ENCODE measurements at places on chromosomes 3 and 15.

GRCh38 chr15:100601163-100601562 lies 821 bp downstream of the LINS1 start:
- no peak for DNase-seq

DNA sequence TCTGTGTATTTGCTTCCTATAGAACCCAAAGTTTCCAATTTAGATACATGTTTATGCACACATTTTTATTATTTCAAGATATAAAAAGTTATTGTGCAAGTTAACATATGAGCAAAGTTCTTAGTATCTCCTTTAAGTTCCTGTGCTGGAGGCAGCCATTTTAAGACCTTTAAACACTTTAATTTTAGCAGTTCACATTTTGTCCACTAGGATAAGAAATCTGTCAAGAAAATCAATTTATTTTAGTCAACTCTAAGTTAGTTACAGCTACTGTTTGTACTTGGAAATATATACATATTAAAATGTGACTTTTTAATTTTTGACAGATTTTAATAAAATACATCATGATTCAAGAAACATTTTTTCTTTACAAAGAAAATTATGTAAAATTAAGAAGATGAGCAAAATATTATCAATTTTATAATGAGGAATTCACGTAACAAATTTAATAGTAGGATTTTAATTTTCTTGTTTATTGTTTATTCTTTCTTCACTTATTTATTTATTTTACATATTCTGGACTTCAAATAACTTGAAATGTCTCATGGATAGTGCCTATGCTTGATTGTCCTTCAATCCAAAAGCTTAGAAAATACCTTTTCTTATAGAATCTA lies 402.6 kb upstream of the GBE1 start:
- no peak for DNase-seq

GRCh38 chr3:62293051-62293780 lies 80.1 kb downstream of the FEZF2 start:
- no peak for DNase-seq

- DNase-seq, result no peak
Measured at GRCh38 chr15:72690938-72691337, 4.9 kb downstream of the BBS4 start.

- DNase-seq, result no peak
Measured at GRCh38 chr3:69683082-69683806, 56.0 kb upstream of the MITF start.

GRCh38 chr3:43309372-43310305 lies 23.3 kb downstream of the SNRK start:
- DNase-seq, result no peak

DNA sequence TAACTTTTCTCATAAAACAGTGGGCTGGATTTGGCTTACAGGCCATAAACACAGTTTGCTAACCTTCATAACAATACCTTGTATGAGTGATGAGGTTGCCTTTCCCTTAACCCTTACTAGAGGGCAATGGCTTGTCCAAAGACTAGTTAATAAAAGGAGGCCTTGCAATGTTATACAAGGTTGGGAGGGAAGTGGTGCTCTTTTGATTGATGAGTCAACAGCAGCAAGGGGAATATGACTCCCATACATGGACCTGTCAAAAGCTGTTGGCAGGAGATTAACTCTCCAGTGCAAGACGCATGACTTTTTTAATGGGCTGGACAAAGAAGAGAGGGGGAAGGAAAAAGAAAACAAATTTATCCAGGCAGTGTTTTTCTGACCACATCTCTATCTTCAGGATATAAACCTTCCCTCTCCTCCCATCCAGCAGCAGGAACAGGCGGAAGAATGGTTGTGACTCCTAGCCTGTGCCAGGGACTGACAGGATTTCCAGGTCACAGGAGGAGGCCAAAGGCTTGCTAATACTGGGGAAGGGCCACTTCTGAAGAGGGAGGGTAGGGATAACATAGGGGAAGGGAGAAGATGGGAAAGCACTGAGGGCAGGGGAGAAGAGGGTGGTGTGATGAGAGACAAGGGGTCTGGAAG lies 35.2 kb upstream of the ARL14 start:
- no peak for DNase-seq

Data from AG04449 (cell line).